ENCODE measurements at places on chromosomes 2 and 18.

GRCh38 chr18:25976554-25976953, 113.9 kb downstream of the SS18 start:
- no peak for DNase-seq

GRCh38 chr2:229087267-229087666, 183.8 kb downstream of the PID1 start:
- no peak for DNase-seq

GRCh38 chr18:70578480-70578879, 289.6 kb downstream of the SOCS6 start:
- no peak for DNase-seq

- no peak for DNase-seq
These were observed 762 bp downstream of the YIPF4 start for GRCh38 chr2:32278478-32278853.

- DNase-seq = no peak
These were observed 782.3 kb downstream of the LRP1B start for GRCh38 chr2:141348481-141348880.

GRCh38 chr2:3246928-3247714, 130.5 kb downstream of the EIPR1 start:
- DNase-seq = no peak

GRCh38 chr2:160606341-160606740, 112.7 kb upstream of the RBMS1 start:
- no peak for DNase-seq

- DNase-seq = no peak
These were observed 12.0 kb downstream of the MEMO1 start for GRCh38 chr2:31998731-31999383.

DNA sequence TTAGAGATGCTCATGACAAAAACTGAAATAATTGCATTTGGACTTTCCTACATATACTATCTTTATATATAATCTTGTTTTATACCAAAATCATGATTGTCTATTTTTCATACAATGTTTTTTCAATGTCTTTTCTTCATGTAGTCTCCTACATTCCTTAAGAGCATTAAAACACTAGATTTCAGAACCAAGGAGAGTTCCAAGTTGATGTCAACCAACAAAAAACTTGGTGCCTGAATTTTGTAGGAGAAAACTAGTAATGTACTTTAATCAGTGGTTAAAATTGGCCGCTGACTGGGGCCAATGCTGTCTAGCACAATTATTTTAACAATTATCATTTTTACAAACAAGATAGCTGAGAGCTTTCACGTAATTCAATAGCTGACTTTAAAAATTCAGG, 678.8 kb downstream of the DCC start:
- no peak for DNase-seq

DNA sequence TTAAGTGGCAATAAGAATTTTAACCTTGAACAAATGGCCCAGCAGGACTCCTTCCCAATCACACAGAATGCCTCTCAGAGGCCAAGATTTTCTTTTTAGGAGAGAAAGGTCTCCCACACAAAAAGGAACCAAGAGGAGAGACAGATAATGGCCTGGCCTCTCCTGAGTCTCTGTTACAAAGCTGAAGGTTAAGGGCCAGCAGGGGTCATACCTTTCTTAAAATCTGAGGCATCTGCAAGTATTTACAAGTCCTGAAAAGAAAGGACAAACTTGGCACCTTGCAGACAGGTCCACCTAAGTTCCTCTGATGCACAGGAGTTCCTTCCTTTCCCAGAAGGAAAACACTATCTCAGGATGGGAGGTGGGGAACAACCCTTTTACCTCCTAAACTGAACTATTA, 142.3 kb downstream of the TMEM163 start:
- DNase-seq = no peak

- DNase-seq = no peak
These were observed 196.4 kb downstream of the HRH4 start for GRCh38 chr18:24656551-24657443.

- no peak for DNase-seq
These were observed 11.7 kb downstream of the TGIF1 start for GRCh38 chr18:3461704-3462103.

DNA sequence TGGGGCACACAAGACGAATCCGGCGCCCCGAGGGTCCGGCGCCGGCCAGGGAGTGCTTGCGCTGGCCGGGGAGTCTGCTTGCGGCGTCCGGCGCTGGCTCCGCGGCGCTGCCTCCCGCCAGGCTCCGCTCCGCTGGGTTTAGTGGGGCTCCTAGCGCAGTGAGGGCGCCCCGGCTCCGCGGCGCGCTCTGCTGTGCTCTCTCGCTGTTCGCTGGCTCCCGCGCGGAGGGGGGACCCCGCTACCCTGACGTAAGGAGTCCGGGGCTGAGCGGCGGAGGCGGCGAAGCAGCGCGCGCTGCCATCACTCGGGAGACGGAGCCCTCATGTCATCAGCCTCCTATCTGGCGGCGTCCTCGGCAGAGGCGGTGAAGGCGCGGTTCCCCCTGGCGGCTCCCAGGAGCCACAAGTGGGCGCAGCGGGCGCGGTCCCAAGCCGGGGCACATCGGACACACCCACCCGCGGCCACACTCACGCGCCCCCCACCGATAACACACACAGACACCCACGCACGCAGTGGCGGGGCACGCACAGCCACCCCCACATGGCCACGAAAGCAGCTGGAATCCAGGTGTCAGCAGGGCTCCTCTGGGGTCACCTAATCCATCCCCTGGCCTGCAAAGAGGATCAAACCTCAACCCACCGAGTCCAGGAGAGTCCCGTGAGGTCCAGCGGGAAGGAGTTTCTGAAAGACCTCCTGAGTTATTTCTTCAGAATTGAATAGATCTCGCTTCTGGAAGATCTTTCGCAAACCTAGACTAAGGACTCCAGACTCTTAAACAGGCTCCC, at the start of gene C1QL2:
Gene C1QL2, minus strand, starts transcription at position 189 of the 785 bp plus-strand sequence. CDS start 482 bp downstream, outside the sequence.
- DNase-seq = no peak

- no peak for DNase-seq
These were observed 54.4 kb downstream of the SLC4A3 start for GRCh38 chr2:219681694-219682300.

DNA sequence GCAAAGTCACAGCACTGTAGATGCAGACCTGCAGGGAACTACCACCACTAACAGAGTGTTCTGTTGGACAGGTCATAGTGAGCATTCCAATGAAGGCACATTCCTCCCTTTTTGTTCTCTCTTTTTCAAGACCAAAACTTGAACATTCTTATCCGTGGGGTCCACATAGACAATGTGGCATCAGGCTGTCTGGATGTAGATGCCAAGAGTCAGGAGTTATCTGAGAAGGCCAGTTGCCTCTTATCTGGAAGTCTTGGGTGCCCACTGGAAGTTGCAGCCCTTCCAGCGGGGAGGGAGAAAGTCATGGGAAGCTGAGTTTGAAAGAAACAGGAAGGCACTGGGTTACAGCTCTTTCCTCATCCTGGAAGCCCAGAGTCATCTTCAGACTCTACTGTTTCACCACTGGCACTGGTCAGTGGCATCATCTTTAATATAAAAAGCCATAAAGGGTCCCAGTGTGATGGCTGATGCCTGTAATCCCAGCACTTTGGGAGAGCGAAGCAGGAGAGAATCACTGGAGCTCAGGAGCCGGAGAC, 61.4 kb downstream of the FAM161A start:
- DNase-seq = no peak

Data from breast epithelium (tissue), 4 donors.